ENCODE measurements at places on chromosomes 4 and X.

DNA sequence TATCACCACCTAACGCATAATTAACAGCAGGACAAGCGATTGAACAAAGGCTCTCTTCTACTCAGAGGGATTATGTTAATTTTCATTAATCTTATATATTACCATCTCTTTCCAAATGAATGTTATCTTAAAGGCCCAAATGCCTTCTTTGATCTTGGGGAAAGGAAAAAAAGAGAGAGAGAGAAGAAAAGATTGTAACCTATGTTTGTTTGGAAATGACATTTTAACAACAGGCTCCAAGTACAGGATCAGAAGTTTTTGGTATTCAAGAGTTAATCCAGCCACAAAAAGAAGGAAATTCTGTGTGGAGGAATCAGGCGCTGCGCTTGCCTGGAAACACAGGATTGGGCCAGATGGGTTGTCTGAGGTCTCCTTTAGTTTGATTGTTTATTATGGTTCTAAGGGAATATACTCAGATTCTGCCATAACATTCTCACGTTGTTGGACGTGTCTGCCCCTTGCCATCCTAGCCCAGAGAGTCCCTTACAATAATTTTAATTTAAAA lies 100.7 kb upstream of the STX18 start:
- DNase-seq, result no peak

- DNase-seq, result no peak
Observed at GRCh38 chr4:128289523-128290158, 2.0 kb upstream of the PGRMC2 start.

DNA sequence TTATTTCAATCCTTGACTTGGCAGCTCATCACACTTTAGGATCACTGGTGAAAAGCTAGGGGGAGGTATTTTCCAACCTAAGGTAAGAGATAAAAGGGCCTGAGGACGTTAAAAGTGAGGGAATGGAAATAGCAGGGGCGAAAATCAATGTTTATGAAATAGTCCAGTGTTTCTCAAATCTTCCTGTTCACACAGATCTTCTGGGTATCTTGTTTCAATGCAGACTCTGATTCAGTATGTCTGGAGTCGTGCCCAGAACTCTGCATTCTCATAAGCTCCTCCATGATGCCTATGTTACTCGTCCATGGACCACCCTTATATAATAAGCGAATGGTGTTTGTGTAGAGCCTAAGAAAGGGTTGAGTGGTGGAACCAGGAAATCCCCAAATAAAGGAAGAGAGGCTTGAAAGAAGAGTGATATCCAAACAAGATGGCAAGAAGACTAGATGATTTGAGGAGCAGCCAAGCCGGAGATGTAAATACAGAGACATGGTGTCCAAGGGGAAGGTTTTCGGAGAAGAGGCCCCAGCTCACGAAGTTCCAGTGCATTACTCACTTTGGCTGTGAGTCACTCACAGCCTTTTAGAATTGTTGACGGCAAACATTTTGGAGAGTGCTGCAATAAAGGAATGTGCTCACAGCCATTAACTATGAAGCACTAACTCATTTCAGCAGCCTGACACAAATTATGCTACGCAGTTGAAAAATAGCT lies 215.6 kb upstream of the PPARGC1A start:
- no peak for DNase-seq

GRCh38 chrX:40759374-40759773 lies 24.0 kb upstream of the MED14 start:
- DNase-seq, result no peak

GRCh38 chrX:805103-805670 lies 174.6 kb downstream of the SHOX start:
- DNase-seq, result no peak

GRCh38 chr4:101794806-101795205 lies 4.3 kb downstream of the BANK1 start:
- no peak for DNase-seq

DNA sequence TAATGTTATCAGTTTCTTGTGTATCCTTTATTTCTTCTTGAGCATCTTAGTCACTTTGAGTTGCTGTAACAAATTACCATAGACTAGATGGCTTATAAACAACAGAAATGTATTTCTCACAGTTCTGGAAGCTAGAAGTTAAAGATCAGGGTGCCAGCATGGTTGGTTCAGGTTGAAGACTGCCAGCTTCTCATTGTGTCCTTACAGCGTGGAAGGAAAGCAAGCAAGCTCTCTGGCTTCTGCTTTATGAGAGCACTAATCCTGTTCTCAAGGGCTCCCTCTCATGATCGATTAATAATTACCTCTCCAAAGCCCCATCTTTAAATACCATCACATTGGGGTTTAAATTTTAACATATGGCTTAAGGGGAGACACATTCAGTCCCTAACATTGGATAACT lies 497.2 kb downstream of the RAPGEF2 start:
- DNase-seq, result no peak

DNA sequence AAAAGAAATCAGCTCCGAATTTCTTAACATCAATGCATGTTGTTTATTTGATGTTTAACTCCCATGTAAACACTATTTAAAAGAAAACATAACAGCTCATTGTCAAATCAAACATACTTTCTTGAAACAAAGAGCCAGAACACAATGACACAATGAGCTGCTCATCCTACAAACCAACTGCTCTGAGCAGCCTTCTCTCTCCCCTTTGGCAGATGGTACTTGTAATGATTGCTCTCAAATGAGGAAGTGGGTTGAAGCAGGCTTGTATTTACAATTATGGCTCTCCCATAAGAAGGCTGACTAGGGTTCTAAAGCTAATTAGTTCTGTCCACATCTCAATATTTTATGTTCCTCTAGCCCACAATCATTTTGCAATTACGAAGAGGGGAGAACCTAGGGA lies 637.8 kb upstream of the ADGRL3 start:
- peak; percentile 6 for DNase-seq

DNA sequence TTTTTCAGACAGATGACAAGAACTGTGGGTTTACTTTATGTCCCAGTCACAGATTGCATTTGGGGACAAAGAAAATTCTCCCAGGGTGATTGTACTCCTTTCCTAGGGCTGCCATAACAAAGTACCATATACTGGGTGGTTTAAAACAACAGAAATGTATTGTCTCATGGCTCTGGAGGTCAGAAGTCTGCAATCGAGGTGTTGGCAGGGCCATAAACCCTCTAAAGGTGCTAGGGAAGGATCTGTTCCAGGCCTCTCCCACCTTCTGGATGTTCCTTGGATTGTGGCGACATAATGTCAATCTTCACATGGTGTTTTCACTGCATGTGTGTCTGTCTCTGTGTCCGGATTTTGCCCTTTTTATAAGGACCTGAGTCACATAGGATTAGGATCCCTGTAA lies 12.3 kb downstream of the GEMIN8 start:
- DNase-seq, result no peak

GRCh38 chrX:17876135-17876534 lies 15.0 kb upstream of the RAI2 start:
- no peak for DNase-seq

Measured in DMS153 (cell line).